ENCODE measurements at places on chromosomes 1 and 21.

- DNase-seq: no peak
These were observed 21.9 kb upstream of the MORC3 start for GRCh38 chr21:36297938-36298572.

- no peak for DNase-seq
These were observed 29.2 kb upstream of the OR2B11 start for GRCh38 chr1:247487057-247487456.

GRCh38 chr21:9837946-9838737, 683.2 kb upstream of the TPTE start:
- no peak for DNase-seq

DNA sequence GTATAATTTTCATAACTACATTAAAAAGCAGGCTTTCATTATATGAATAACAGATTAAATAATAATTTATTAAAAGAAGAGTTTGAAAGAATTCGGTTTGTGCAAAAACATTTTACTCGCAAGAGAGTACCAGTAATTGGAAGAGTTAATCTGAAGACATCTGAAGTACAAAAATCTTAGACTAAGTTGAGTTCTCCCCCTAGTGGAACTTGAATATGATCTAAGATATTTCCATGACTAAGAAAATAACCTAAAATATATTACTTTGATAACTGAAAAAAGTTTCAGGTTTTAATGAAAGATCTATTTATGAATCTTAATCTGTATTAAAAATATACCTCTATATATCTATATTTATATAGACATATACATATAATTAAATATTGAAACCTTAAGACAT, 112.5 kb upstream of the GFI1 start:
- DNase-seq: no peak

DNA sequence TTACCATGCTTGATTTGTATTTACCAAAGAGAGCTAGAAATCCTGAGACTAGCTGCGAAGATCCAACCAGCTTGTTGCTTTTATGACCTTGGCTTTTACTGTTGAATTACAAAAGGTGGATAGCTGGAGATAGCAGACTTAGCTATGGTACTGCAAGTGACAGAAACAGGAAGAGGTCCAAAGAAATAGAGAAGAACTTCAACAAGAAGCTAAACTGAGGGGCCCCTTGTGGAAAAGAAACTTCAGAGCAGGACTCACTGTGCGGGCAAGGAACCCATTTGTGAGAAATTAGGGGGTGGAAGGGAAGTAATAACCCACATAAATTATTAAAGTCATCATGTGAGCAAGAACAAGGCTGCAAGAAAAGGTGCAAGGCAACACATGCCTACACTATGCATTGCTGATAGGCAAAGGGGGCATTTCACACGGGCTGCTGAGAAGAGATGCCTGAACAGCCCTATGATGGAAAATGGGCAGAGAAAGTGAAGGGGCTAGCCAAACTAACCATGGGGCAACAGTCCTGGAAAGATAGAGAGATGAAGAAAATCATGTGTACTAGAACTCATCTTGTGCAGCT, 116.6 kb upstream of the PRDX6 start:
- no peak for DNase-seq

- DNase-seq: no peak
These were observed 192.8 kb downstream of the RWDD3 start for GRCh38 chr1:95426772-95427171.

DNA sequence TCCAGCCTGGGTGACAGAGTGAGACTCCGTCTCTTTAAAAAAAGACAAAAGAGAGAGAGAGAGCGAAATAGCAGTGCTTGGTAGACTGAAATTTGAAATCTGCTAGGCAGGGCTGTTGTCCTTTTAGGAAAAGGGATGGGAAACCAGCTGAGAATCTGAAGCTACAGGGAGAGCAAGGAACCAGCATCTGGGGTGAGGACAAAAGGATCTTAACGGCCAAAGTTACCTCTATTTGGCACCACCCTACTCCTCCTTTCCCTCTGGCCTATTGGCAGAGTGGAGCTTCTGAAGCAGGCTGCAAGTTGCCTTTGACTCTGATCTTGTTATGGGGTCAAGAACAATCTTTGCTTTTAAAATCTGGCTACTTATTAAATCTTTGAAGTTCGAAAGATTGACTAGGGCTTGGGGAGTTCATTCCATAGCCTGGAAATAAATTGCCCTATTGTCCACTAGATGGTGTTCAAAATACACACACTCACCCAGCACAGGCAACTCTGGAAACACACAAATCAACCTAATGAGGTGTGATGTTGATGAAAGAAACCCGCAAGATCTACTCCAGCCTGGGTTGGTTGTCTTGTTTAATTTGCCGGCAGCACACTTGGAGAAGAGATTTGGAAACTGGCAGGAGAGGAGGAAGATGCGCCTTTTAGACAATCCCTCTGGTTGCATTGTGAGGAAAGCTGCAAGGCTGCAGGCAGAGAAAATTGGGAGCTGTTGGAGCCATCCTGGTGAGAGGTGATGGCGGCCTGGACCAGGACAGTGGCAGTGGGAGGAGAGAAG, 16.5 kb upstream of the PARP1 start:
- DNase-seq: no peak

DNA sequence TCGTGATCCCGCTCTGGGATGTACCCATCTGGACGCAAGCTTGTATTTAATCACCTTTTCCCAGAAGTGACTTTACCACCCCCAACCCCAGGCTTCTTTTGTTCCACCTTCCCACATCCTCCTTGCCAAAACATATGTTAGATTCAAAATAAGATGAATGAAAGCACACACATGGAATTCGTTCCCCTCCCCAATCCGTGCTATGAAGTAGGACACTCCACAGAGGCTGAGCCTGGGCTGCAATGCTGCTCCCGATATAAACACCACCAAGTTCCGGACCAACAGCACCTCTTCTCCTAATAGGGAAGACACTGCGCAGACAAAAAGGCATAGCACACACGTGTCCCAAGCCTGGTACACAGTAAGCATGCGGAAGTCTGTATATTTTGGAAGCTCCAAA, 86.1 kb downstream of the CLSTN1 start:
- no peak for DNase-seq

DNA sequence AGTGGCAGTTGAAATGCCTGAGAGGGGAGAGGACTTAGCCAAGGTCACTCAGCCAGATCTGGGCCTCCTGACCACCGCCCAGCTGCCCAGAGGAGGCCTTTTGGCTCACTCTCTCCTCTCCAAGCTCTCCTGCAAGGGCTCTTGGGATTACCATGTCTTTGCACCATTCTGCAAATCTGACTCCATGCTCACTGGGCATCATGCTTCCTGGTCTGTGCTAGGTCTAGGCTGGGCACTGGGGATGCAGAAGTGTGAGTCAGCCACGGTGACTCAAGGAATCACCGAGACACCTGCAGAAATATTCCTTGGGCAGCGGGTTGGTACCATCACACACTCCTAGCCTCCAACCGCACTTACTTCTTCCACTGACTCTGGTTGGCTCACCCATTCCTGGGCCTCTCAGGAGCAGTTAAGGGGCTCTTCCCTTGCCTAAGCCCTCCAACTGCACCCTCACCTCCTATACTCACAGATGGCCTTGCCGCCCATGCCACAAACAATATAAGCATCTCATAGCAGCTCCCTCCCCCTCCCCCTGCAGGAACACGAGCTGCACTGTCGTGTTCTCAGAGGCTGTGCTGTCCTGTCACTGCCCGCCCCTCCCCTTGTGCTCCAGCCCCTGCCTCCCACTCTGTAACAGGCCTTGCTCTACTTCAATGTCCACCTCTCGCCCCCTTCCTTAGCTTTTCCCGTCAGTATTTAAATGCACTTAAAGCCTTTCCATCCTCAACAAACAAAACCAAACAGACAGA, 34.8 kb downstream of the CDCP2 start:
- no peak for DNase-seq

DNA sequence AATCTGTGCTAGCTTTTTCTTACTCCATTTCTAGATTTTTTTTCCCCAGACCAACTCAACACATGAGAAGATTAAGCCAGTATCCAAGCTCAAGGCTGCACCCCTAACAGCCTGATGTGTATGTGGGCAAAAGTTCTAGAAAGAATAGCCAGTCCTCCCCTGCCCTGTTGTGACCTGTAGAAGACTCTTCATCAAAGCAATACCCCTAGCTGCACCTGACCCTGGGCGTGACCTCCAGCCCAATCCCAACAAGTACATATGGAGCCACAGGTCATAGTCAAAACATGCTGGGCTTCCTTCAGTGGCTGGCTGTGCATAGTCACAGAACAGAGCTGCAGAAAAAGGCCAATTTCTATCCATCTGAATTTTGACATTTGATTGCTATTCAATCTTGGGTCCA, 72.5 kb downstream of the ATP1A1 start:
- no peak for DNase-seq

GRCh38 chr1:211577277-211577818, 1.6 kb downstream of the SLC30A1 start:
- no peak for DNase-seq

DNA sequence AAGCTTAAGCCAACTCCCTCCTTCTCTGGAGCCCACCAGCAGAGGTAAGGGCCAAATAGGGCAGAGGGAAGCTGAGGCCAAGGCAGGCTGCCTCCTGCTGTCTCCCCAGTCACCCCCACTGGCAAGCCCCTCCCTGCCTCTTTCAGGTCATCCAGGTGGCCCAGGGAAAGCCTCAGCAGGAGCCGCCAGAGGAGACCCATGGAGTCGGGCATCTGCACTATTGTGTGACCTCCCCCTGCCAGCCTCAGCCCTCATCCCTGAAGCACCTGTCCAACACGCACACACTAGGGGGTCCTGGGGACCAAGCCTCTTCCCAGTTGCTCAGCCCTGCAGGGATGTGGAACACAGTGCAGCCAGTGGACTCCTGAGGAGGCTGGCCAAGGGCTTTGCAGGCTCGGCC, 5.3 kb upstream of the NAXE start:
- no peak for DNase-seq

DNA sequence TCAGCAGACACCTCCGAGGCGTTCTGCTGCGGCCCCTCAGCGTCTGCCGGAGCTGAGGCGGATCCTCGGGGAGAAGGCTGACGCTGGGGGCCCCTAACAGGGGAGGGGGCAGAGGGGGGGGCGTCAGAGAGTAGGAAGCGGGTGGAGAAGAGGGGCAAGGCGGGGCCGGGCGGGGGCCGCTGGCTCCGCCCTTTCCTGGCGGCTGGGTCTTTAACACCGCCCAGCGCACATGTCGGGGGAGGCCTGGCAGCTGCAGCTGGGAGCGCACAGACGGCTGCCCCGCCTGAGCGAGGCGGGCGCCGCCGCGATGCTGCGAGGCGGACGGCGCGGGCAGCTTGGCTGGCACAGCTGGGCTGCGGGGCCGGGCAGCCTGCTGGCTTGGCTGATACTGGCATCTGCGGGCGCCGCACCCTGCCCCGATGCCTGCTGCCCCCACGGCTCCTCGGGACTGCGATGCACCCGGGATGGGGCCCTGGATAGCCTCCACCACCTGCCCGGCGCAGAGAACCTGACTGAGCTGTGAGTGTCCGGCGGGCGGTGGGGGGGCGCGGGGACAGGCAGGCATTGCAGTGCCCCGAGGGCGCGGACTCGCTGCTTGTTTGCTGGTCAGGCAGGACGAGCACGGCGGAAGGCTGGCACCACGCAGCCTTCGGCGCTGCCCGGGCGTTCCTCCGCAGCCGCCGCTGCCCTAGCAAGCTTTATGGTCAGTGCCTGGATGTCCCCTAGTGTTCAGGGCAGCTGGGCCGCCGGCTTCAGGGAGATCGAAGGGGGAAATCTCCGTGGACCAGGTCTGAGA, at the start of gene NTRK1:
TSS of gene NTRK1 (plus strand) at position 238 of the 796 bp plus-strand sequence. CDS start at position 308, 70 bp downstream.
- DNase-seq: no peak

Measured in GM04504 (cell line).